ENCODE measurements at places on chromosomes 5 and 9. TPM values are rescaled to one million over a fixed set of nuclear protein-coding genes. Genes with fewer than 3 reads are reported as not detected.

GRCh38 chr5:52943285-52943684 is 45.9 kb upstream of the ITGA2 start:
- H3K27me3 ChIP-seq: peaks cover 5% of the 10 kb centered on the region
- no peaks in the 10 kb centered on the region for H3K36me3 ChIP-seq
- H3K4me1 ChIP-seq: peaks cover 10% of the 10 kb centered on the region
- H3K27ac ChIP-seq: no peak overlapping the region
- no peak for DNase-seq

DNA sequence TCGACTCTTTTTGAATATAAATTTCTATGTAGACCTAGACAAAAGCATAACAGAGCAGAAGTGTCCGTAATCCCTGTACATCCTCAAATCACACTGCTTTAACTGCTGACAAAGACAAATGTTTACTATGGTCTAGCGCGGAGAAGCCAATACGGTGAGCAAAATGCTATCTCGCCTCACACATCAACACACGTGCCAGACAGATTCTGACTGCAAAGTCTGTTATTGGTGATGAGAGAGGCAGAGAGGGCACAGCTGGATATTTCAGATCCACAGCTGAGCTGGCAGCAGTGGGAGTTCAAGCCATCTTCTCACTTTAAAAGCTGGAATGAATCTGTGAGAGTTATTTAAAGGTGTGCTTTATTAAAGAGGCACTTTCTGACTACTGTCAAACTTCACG is 124.3 kb downstream of the ARL15 start:
- DNase-seq: no peak
- no peak overlapping the region for H3K27ac ChIP-seq
- H3K27me3 ChIP-seq: no peaks in the 10 kb centered on the region
- H3K4me3 ChIP-seq: no peak overlapping the region
- H3K4me1 ChIP-seq: peaks cover 2% of the 10 kb centered on the region

The ZBTB34 gene
- 5.0 TPM for total RNA-seq

DNA sequence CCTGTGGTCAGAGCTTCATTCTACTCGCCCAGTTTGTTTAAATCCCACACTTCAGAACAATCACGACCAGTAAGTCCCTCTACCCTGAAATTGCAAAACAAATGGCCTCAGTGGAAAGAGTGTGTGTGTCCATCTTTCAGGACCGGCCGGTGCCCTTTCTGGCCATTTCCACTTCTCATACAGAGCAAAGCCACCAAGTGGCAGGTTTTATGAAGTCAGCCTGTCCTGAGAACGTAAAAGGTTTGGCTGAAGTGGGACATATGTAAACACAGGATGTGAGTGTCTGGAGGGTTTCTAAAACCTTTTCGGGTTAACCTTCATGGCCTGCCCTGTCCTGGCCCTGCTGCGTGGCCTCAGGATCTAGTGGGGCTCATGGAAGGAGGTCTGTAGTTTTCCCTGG is 24.7 kb downstream of the NXNL2 start:
- no peaks in the 10 kb centered on the region for H3K36me3 ChIP-seq
- H3K4me3 ChIP-seq: no peak overlapping the region
- no peak for DNase-seq

GRCh38 chr5:15741591-15741990 is 241.6 kb downstream of the FBXL7 start:
- no peaks in the 10 kb centered on the region for H3K36me3 ChIP-seq
- no peak for DNase-seq
- no peak overlapping the region for H3K4me3 ChIP-seq
- no peak overlapping the region for H3K27ac ChIP-seq

DNA sequence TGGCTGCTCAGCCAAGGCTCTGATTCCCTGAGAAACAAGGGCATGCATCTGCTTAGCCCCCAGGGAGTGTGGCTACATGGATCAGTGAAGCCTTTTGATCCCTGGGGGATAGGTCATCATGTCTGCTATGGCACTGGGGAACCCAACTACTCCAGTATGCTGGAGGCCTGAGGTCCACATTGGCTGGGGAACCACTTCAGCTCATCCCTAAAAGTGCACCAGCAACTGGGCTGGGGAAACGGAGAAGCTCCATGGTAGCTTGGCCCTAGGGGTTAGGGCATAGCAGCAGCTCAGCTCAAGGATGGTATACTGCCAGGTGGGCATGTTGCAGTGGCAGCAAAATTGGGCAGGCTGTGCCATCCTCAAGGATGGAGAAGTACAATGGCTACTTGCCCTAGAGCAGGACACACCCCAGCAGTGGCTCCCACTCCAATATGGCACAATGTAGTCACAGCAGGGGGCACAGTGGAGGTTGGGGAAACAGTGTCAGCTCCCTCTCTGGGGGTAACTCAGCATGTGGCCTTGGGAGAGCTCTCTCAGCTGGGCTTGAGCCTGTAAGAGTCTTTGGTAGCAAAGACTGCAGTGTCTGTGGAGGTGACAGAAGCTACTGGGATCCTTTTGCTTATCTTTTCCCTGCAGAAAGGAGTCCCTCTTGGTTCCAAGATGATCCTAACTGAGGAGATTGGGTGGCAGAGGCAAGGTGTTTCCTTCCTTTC is 111.5 kb upstream of the FSTL4 start:
- no peak for DNase-seq
- H3K27ac ChIP-seq: no peak overlapping the region
- no peaks in the 10 kb centered on the region for H3K4me1 ChIP-seq
- H3K36me3 ChIP-seq: no peaks in the 10 kb centered on the region
- no peak overlapping the region for H3K4me3 ChIP-seq

The SPATA31D4 gene
- total RNA-seq: not detected

The ESM1 gene
- not detected for total RNA-seq

GRCh38 chr5:78659114-78659513 is 10.5 kb upstream of the LHFPL2 start:
- H3K4me3 ChIP-seq: no peak overlapping the region
- DNase-seq: no peak
- no peaks in the 10 kb centered on the region for H3K4me1 ChIP-seq
- no peak overlapping the region for H3K27ac ChIP-seq
- no peaks in the 10 kb centered on the region for H3K36me3 ChIP-seq
- H3K27me3 ChIP-seq: peaks cover 15% of the 10 kb centered on the region

All from activated CD4-positive, alpha-beta T cell treated with anti-CD3 and anti-CD28 coated beads for 36 hours (primary cell).